Calu3 (cell line): ENCODE measurements at places on chromosomes 12 and 14. TPM values are rescaled to one million over a fixed set of nuclear protein-coding genes. Genes with fewer than 3 reads are reported as not detected.

The NID2 gene
- not detected in 2 replicates for total RNA-seq

The TDRD9 gene
- total RNA-seq = not detected in 2 replicates

The DMAC2L gene
- total RNA-seq = 21.2 and 22.1 TPM in 2 replicates

The KRT83 gene
- not detected in 2 replicates for total RNA-seq

The RPGRIP1 gene
- not detected in 2 replicates for total RNA-seq

The C14orf132 gene
- 1.3 and 2.6 TPM in 2 replicates for total RNA-seq

The PRB2 gene
- not detected in 2 replicates for total RNA-seq

The B3GNT4 gene
- 0.47 and 1.1 TPM in 2 replicates for total RNA-seq

The EEF1AKMT3 gene
- total RNA-seq = 8.4 TPM in 2 replicates

The DNAL1 gene
- 15.2 and 17.0 TPM in 2 replicates for total RNA-seq

The APOF gene
- total RNA-seq = not detected in 2 replicates

The PLD4 gene
- 0.09 and 0.12 TPM in 2 replicates for total RNA-seq

The SYCP3 gene
- 0.12 TPM in 1 of 2 replicates, not detected in the other for total RNA-seq

The DUSP6 gene
- total RNA-seq = 108 TPM in 2 replicates

The KRT74 gene
- not detected in 2 replicates for total RNA-seq

The DIO2 gene
- total RNA-seq = 0.05 and 0.38 TPM in 2 replicates

The TIMELESS gene
- 44.4 and 48.6 TPM in 2 replicates for total RNA-seq

The KCNK10 gene
- total RNA-seq = not detected in 2 replicates

The P2RX7 gene
- not detected in 2 replicates for total RNA-seq

The GNPNAT1 gene
- total RNA-seq = 31.4 and 35.8 TPM in 2 replicates

The OTUB2 gene
- total RNA-seq = 15.3 and 22.2 TPM in 2 replicates

The SDR9C7 gene
- total RNA-seq = not detected in 2 replicates

The PLEKHD1 gene
- 0.56 and 0.73 TPM in 2 replicates for total RNA-seq

The FAR2 gene
- total RNA-seq = 20.8 and 24.0 TPM in 2 replicates

The CCDC175 gene
- total RNA-seq = not detected in 2 replicates

The IL23A gene
- total RNA-seq = 1.8 and 2.9 TPM in 2 replicates

The CTSG gene
- not detected in 2 replicates for total RNA-seq

The ATP2B1 gene
- total RNA-seq = 73.6 and 77.3 TPM in 2 replicates

The SYNDIG1L gene
- not detected in 2 replicates for total RNA-seq

The BRMS1L gene
- total RNA-seq = 10.5 and 10.6 TPM in 2 replicates

The TEX52 gene
- not detected in 2 replicates for total RNA-seq

The MFAP5 gene
- total RNA-seq = not detected in 2 replicates

The VSIG10 gene
- 52.0 and 53.6 TPM in 2 replicates for total RNA-seq

The LRIG3 gene
- 261 and 357 TPM in 2 replicates for total RNA-seq

The METTL1 gene
- total RNA-seq = 50.5 and 51.8 TPM in 2 replicates

The TGM1 gene
- total RNA-seq = 4.5 and 7.5 TPM in 2 replicates

The CDH24 gene
- total RNA-seq = 5.0 and 5.7 TPM in 2 replicates

The NGB gene
- not detected in 2 replicates for total RNA-seq

The ADGRD1 gene
- not detected in 2 replicates for total RNA-seq

The LRRIQ1 gene
- 1.4 and 2.1 TPM in 2 replicates for total RNA-seq
